ENCODE measurements at places on chromosomes 2 and 18. TPM values are rescaled to one million over a fixed set of nuclear protein-coding genes. Genes with fewer than 3 reads are reported as not detected.

Gene DYNAP
- not detected for total RNA-seq

Gene ASB18
- total RNA-seq = not detected

Gene SLC30A3
- total RNA-seq = not detected

Gene LRP2
- total RNA-seq = under 0.01 TPM

Gene PLGLB2
- 1.5 TPM for total RNA-seq

Gene B3GNT7
- 1.3 TPM for total RNA-seq

Gene RESP18
- not detected for total RNA-seq

Gene DES
- total RNA-seq = not detected

Gene GLI2
- 0.07 TPM for total RNA-seq

Gene NCKAP5
- total RNA-seq = 5.2 TPM

Gene GAREM2
- total RNA-seq = 0.34 TPM

Gene AQP4
- total RNA-seq = 0.14 TPM

Gene CHRND
- not detected for total RNA-seq

Gene CLEC4F
- total RNA-seq = not detected

Gene CHRNG
- not detected for total RNA-seq

Gene GNAL
- total RNA-seq = 17.1 TPM

Gene IL18RAP
- total RNA-seq = 0.21 TPM

Gene DSEL
- 3.5 TPM for total RNA-seq

Gene PKDCC
- 0.34 TPM for total RNA-seq

Gene TEKT4
- total RNA-seq = not detected

Gene GRHL1
- total RNA-seq = 32.5 TPM
